ENCODE measurements at places on chromosomes 3 and 15.

DNA sequence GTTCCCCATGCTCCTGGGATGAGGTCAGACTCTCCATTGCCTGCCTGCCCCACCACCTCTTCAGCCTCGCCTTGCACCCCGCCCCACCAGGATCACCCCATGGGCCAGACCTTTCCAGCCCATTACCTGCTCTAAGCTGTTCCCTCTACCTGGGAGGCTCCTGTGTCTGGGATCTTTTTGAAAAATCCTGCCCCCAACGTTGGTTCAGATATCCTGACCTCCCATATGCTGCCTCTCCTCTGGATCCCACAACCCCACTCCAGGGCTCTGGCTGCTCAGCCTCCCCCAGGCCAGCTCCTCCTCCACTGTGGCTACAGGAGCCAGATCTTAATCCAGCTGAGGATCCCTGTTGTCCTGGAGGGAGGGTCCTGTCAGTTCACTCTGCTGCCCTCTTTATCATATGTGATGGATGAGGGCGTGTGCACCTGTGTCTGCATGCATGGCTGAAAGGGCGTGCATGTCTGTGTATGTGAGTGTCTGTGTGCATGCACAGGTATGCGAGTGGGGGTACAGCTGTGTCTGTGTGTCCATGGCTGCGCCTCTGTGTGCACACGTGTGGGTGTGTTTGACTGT, 21.7 kb upstream of the ALAS1 start:
- no peaks in the 10 kb centered on the region for H3K36me3 ChIP-seq
- H3K27me3 ChIP-seq: peaks cover 9% of the 10 kb centered on the region
- H3K4me1 ChIP-seq: peaks cover 10% of the 10 kb centered on the region
- no peak overlapping the region for H3K27ac ChIP-seq
- no peak overlapping the region for H3K4me3 ChIP-seq

DNA sequence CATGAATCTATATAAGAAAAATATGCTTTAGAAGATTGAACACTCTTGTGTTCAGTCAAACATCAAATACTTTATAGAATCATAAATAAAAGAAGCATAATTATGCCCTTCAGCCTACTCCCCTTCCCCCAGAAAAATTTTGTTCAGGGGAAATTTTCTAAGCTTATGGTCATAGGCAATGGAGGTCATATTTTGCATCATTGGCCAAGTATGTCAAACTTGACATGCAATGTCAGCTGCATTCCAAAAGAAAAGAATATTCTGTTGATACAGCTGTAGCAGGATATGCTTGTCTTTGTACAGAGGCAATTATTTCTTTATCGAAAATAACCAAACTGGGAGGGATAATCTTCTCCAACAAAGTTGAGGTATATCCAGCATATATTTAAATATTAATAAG, 328.2 kb downstream of the ZIC1 start:
- no peaks in the 10 kb centered on the region for H3K4me1 ChIP-seq
- H3K27ac ChIP-seq: no peak overlapping the region

- H3K4me3 ChIP-seq: no peak overlapping the region
- no peak for DNase-seq
- peaks cover 7% of the 10 kb centered on the region for H3K27me3 ChIP-seq
- no peak overlapping the region for H3K27ac ChIP-seq
- H3K4me1 ChIP-seq: peaks cover 11% of the 10 kb centered on the region
These were observed 2.7 kb upstream of the PARP16 start for GRCh38 chr15:65289261-65289854.

- H3K27ac ChIP-seq: no peak overlapping the region
- no peak for DNase-seq
- H3K27me3 ChIP-seq: no peaks in the 10 kb centered on the region
- no peaks in the 10 kb centered on the region for H3K4me1 ChIP-seq
These were observed 36.8 kb upstream of the SUCLG2 start for GRCh38 chr3:67691207-67691606.

- no peak overlapping the region for H3K4me3 ChIP-seq
- no peak overlapping the region for H3K27ac ChIP-seq
- H3K27me3 ChIP-seq: peaks cover 2% of the 10 kb centered on the region
- DNase-seq: no peak
- H3K4me1 ChIP-seq: no peaks in the 10 kb centered on the region
These were observed 254.3 kb upstream of the ICE2 start for GRCh38 chr15:60733196-60733595.

DNA sequence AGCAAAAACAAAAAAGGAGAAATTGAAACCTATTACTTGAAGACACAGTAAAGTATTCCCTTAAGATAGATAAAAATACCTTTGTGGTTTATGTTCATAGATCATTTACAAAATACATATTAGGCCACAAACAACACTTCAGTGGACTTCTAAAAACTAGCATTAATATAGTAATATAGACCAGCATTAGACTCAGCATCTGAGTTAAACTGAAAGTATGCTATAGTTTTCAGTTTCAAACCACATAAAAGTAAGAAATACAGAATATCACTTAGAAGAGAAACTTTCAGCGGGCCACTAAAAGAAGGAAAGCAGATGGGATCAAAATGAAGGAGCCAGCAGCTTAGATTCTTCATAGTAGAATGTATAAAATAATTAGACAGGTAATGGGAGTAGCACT, 86.6 kb downstream of the MSL2 start:
- no peak overlapping the region for H3K4me3 ChIP-seq
- H3K27me3 ChIP-seq: no peaks in the 10 kb centered on the region
- H3K4me1 ChIP-seq: no peaks in the 10 kb centered on the region
- H3K36me3 ChIP-seq: peaks cover 9% of the 10 kb centered on the region
- H3K27ac ChIP-seq: no peak overlapping the region
- DNase-seq: no peak

DNA sequence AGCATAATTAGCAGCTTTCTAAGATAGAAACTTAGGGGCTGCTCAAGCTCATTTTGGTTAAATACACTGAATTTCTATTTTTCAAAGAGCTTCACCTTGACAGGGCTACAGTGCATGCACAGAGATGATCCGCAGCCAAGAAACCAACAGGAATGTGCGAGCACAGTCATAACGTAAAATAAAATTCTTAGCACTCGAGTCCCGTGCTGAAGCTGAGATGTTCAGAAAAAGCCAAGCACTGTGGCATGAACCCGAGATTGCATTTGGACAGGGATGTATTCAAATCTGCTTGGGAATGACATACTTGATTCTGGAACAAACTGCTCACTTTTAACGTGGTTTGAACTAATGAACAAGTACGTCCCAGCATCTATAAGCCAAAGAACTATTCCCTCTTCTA, 340.3 kb downstream of the FOXP1 start:
- no peak for DNase-seq
- no peaks in the 10 kb centered on the region for H3K36me3 ChIP-seq
- H3K4me1 ChIP-seq: peaks cover 15% of the 10 kb centered on the region
- no peak overlapping the region for H3K4me3 ChIP-seq

- no peak overlapping the region for H3K4me3 ChIP-seq
- no peaks in the 10 kb centered on the region for H3K4me1 ChIP-seq
- H3K27me3 ChIP-seq: no peaks in the 10 kb centered on the region
- DNase-seq: no peak
- no peak overlapping the region for H3K27ac ChIP-seq
These were observed 503.1 kb downstream of the MCTP2 start for GRCh38 chr15:94734460-94734859.

- no peaks in the 10 kb centered on the region for H3K27me3 ChIP-seq
- no peaks in the 10 kb centered on the region for H3K4me1 ChIP-seq
- no peak overlapping the region for H3K4me3 ChIP-seq
- no peak for DNase-seq
- H3K27ac ChIP-seq: no peak overlapping the region
These were observed 162.7 kb downstream of the STT3B start for GRCh38 chr3:31695280-31696008.

DNA sequence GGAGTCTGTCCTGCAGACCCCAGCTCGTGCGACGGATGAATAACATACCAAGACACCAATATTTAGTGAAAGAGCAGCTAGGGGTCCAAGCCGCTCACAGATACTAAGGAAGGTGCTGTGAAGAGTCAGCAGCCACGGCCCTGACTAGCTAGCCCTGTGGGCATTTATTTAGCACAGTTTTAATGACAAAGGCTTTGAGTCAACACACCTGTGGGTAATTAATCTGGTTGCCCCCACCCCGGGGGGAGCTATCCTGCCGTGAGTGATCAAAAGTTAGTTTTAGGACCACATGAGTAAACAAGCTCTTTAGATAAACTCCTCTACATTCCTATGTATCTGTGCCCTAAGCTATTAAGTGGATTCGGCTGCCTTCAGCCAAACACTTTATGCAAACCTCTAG, 18.7 kb downstream of the CAPN3 start:
- H3K4me3 ChIP-seq: no peak overlapping the region
- no peak overlapping the region for H3K27ac ChIP-seq
- DNase-seq: no peak
- H3K4me1 ChIP-seq: 0 out of 2 replicates have a peak, but pooled peaks cover 2% of the 10 kb centered on the region
- no peaks in the 10 kb centered on the region for H3K36me3 ChIP-seq
- H3K27me3 ChIP-seq: no peaks in the 10 kb centered on the region

GRCh38 chr3:183464480-183464879, 36.1 kb upstream of the MCF2L2 start:
- H3K27ac ChIP-seq: no peak overlapping the region
- H3K4me3 ChIP-seq: no peak overlapping the region
- peaks cover 5% of the 10 kb centered on the region for H3K27me3 ChIP-seq

DNA sequence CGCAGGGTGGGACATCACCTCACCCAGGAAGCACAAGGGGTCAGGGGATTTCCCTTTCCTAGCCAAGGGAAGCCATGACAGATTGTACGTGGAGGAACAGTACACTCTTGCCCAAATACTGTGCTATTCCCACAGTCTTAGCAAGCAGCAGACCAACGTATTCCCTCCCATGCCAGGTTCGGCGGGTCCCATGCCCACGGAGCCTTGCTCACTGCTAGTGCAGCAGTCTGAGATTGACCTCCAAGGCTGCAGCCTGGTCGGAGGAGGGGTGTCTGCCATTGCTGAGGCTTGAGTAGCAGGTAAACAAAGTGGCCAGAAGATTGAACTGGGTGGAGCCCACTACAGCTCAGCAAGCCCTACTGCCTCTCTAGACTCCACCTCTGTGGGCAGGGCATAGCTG, 39.0 kb downstream of the ALDH1A2 start:
- no peaks in the 10 kb centered on the region for H3K27me3 ChIP-seq
- no peak for DNase-seq
- no peaks in the 10 kb centered on the region for H3K4me1 ChIP-seq
- H3K36me3 ChIP-seq: no peaks in the 10 kb centered on the region

- H3K4me3 ChIP-seq: no peak overlapping the region
- no peak overlapping the region for H3K27ac ChIP-seq
- no peak for DNase-seq
- no peaks in the 10 kb centered on the region for H3K27me3 ChIP-seq
- H3K4me1 ChIP-seq: peaks cover 5% of the 10 kb centered on the region
- H3K36me3 ChIP-seq: no peaks in the 10 kb centered on the region
These were observed 145.4 kb downstream of the ALCAM start for GRCh38 chr3:105512061-105512460.

- H3K27ac ChIP-seq: no peak overlapping the region
- peaks cover 8% of the 10 kb centered on the region for H3K4me1 ChIP-seq
- no peaks in the 10 kb centered on the region for H3K36me3 ChIP-seq
- DNase-seq: no peak
- H3K4me3 ChIP-seq: no peak overlapping the region
- no peaks in the 10 kb centered on the region for H3K27me3 ChIP-seq
These were observed 516.7 kb upstream of the CFAP20DC start for GRCh38 chr3:59566481-59566975.

DNA sequence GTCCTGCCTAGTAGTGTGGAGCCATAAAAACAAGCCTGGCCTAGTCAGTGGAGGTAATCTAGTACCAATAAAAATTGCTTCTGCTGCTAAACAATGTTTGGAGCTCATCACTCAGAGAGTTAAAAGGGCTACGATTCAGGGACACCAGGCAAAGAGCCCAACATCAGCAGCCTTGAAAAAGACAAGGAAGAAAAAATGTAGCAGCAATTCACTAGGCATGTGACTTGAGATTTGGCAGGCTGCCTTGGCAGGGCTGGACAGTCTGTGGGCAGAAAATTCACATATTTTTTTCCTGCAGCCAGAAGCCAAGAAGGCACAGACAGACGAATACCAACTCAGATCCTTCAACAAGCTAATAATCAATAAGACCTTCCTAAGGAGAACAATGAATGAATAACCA, 47.2 kb downstream of the IGSF11 start:
- no peaks in the 10 kb centered on the region for H3K27me3 ChIP-seq
- H3K36me3 ChIP-seq: no peaks in the 10 kb centered on the region
- no peak overlapping the region for H3K4me3 ChIP-seq
- peak; percentile 3 for DNase-seq
- no peak overlapping the region for H3K27ac ChIP-seq
- no peaks in the 10 kb centered on the region for H3K4me1 ChIP-seq

DNA sequence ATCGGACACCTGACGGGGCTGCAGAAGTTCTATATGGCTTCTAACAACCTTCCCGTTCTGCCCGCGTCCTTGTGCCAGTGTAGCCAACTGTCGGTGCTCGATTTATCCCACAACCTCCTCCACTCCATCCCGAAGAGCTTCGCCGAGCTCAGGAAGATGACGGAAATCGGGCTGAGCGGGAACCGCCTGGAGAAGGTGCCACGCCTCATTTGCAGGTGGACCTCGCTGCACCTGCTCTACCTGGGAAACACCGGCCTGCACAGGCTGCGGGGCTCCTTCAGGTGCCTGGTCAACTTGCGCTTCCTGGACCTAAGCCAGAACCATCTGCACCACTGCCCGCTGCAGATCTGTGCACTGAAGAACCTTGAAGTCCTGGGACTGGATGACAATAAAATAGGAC, 9.8 kb upstream of the LRRC34 start:
- DNase-seq: no peak
- H3K27ac ChIP-seq: no peak overlapping the region
- H3K27me3 ChIP-seq: no peaks in the 10 kb centered on the region
- no peaks in the 10 kb centered on the region for H3K36me3 ChIP-seq
- H3K4me3 ChIP-seq: no peak overlapping the region

- no peak for DNase-seq
- no peaks in the 10 kb centered on the region for H3K27me3 ChIP-seq
- no peaks in the 10 kb centered on the region for H3K36me3 ChIP-seq
- no peak overlapping the region for H3K4me3 ChIP-seq
- H3K27ac ChIP-seq: no peak overlapping the region
These were observed 957.8 kb downstream of the ROBO1 start for GRCh38 chr3:78809966-78810365.

DNA sequence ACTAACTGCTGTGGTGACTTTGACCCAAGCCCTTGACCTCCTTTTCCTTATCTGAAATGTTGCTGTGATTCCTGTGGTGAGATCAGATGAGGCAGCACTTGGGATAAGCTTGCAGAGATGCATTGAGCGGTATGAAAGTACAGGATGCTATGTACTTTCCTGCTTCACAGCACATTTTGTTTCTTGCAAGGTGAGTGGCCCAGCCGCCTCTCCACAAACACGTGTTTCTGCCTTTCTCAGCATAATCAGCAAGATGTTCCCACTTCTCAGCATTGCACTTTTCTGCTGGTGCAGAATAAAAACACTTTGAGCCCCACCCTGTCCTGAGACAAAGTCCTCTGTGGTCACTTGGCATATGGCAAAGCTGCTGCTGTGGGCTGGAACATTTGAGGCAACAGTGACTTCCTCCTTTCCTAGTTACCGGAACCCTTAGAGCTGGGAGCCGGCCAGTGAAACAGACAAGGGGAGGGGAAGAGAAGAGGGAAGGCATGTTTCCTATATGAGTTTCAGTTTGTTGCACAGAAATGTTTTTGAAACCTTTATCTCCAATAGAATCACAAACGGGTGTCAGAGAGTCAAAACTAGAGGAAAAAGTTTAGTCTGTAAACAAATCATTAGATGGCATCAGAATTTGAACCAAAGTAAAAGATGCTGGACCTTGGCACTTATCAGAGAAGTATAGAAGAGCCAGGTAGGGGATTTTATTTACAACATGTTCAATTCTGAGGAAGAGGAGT, 5.0 kb downstream of the NUDT16 start:
- H3K27ac ChIP-seq: no peak overlapping the region
- DNase-seq: no peak
- peaks cover 13% of the 10 kb centered on the region for H3K36me3 ChIP-seq

GRCh38 chr3:124893526-124893925, 6.4 kb upstream of the ITGB5 start:
- H3K4me1 ChIP-seq: no peaks in the 10 kb centered on the region
- DNase-seq: no peak
- H3K36me3 ChIP-seq: no peaks in the 10 kb centered on the region
- H3K27me3 ChIP-seq: no peaks in the 10 kb centered on the region
